ENCODE measurements at places on chromosomes 2 and 18.
A peak's percentile ranks its signal among the peaks of the same experiment; 100 is the strongest.

DNA sequence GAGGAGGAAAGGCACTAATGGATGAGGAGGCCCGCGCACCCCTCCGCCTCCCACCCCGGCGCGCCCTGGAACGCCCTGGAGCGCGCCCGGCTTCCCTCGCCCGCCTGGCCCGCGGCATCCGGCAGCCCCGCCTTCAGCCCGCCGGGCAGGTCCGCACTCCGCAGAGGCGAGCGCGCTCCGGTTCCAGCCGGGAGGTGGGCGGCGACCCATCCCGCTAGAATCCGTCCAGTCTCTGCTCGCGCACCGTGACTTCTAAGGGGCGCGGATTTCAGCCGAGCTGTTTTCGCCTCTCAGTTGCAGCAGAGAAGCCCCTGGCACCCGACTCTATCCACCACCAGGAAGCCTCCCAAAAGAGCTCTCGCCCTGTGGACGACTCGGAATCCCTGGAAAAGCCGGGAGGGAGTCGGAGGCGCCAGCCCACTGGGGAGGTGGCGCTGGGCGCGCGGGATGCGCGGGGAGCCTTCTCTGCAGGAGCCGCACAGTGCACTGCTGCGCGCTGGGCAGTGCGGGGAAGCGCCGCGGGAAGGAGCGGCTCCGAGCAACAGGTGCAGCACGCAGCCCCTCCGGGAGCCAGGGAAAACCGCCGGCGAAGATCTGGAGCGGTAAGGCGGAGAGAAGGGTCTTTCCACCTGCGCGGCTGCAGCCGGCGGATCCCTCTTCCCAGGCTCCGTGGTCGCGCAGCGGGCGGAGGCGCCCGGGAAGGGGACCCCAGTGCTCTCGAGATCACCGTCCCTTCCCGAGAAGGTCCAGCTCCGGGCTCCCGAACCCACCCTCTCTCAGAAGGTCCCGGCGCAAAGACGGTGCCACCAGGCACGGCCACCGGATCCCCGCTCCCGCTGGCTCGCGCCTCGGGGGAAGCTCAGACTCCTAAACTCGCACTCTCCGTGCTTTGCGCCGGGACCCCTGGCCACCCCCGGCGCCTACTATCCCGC is at the start of gene GALR1:
Gene GALR1 (plus strand): TSS at position 280 of the 932 bp plus-strand sequence. CDS start 701 bp downstream, outside the sequence.
- peaks cover 38% of the 10 kb centered on the region for H3K27me3 ChIP-seq
- peaks cover 7% of the 10 kb centered on the region for H3K4me1 ChIP-seq
- no peaks in the 10 kb centered on the region for H3K36me3 ChIP-seq

DNA sequence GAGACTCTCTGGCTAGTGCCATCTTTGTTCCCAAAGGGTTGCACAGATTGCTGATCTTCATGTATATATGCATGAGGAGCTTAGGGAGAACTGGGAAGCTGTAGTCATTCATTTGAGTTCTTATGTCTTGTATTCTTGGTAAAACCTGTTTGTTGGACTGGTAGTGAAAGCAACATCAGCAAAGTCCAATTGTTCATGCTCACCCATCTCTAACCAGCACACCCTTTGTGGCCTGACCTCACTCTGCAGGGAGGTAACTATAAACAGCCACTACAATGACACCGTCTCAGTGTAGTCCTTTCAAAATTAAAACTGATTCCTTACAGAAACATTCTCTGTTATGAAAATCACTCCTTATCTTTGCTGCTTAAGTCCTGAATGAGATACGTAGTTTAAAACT is 13.9 kb upstream of the LMAN1 start:
- no peak overlapping the region for H3K4me3 ChIP-seq
- H3K27ac ChIP-seq = no peak overlapping the region
- DNase-seq = no peak
- H3K4me1 ChIP-seq = no peaks in the 10 kb centered on the region
- H3K27me3 ChIP-seq = peaks cover 18% of the 10 kb centered on the region
- H3K36me3 ChIP-seq = no peaks in the 10 kb centered on the region

DNA sequence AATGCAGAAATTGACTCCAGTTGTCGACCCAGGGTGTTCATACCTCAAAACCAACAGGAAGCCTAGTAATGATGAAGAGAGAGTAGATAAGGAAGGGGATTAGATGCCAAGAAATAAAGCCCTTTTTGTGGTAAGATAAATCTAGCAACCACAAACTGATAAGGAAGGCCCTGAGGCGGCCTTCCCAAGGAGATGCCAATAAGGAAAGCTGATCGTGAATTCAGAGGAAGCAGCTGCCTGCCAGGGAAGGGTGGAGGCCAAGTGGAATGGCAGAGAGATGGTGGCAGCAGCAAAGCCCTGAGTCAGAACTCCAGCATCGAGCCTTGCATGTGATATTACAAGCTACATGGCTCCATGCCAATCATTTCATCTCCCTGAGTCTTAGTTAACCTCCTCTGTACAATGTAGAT is 126.3 kb downstream of the IRS1 start:
- DNase-seq = peak; percentile 64
- H3K36me3 ChIP-seq = no peaks in the 10 kb centered on the region
- H3K4me3 ChIP-seq = no peak overlapping the region
- H3K27ac ChIP-seq = peak overlapping the region; percentile 24
- H3K4me1 ChIP-seq = peaks cover 21% of the 10 kb centered on the region

- no peaks in the 10 kb centered on the region for H3K27me3 ChIP-seq
- H3K36me3 ChIP-seq = no peaks in the 10 kb centered on the region
- no peaks in the 10 kb centered on the region for H3K4me1 ChIP-seq
- H3K27ac ChIP-seq = no peak overlapping the region
- DNase-seq = no peak
- no peak overlapping the region for H3K4me3 ChIP-seq
These were observed 596.0 kb downstream of the LRP1B start for GRCh38 chr2:141534666-141535362.

- H3K4me1 ChIP-seq = no peaks in the 10 kb centered on the region
- no peak overlapping the region for H3K27ac ChIP-seq
- no peak overlapping the region for H3K4me3 ChIP-seq
- H3K27me3 ChIP-seq = no peaks in the 10 kb centered on the region
These were observed 198.2 kb downstream of the MYO1B start for GRCh38 chr2:191443446-191443845.

Measured in SJSA1 (cell line).